Ureter (tissue), 1 donor: ENCODE measurements at places on chromosomes 2 and 18.

DNA sequence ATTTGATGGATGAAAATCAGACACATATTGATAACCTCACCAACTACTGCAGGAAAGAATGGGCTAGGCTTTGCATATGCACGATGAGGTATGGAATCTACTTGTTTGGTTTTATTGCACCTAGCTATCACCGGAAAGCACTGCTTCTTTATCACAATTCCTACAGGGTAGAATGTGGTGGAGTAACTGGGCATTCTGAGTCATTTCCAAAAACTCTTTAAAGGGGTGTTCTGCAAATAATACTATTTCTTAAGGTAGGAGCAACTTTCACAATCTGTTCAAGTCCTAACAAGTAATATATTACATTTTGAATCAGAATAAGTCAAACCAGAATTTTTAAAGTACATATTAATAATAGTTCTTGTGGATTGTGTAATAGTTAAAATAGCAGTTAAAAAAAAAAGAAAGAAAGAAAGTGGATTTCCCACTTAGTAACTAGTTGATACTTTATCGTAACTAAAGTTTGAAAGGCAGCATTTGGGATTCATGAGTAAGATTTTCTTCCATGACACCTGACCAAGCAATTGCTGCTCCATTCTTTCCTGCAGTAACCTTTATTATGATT, 40.5 kb downstream of the INO80C start:
- no peak for DNase-seq

DNA sequence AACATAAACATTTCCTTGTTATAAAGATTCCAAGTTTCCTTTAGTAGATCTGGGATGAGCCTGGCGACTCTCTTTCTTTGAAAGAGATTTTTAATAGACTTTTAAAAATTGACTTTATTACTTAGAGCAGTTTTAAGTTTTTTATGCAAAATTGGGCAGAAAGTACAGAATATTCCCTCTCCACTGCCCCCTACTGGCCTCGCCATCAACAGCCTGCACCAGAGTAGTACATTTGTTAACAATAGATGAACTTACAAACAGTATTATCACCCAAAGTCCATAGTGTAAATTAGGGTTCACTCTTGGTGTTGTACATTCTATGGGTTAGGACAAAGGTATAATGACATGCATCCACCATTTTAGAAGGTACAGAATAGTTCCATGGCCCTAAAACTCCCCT, 3.9 kb downstream of the MAP3K19 start:
- DNase-seq, result no peak

DNA sequence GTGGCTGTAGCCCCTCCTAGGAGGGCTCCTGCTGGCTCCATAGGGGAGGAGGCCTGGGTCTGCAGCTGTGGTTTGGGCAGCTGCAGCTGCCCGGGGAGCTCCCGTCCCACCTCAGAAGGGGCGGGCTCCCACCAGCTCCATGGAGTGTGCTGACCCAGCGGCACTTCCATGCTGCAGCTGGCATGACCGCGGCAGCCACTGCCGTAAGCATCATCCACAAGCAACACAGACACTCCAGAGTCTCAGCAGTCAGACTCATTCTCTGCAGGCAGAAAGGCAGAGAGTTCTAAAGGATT, 660.1 kb upstream of the RAB6C start:
- DNase-seq, result no peak

DNA sequence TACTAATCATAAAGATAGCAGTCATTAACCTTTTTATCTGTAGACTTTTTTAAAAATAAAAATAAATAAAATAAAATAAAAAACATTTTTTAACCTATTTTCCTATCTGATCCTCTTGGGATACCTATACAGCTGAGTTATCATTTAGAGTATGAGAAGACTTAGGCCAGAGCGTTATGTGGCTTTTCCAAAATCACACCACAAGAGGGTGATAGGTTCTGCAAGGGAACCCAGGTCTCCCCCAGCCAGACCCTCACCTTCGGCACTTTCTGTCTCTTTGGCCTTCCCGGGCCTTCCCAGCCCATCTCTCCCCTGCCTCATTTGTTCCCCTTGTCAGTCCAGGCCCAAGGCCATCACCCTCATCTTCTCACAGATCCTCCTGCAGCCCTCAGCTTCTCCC, 311.7 kb downstream of the SMAD2 start:
- DNase-seq, result no peak

DNA sequence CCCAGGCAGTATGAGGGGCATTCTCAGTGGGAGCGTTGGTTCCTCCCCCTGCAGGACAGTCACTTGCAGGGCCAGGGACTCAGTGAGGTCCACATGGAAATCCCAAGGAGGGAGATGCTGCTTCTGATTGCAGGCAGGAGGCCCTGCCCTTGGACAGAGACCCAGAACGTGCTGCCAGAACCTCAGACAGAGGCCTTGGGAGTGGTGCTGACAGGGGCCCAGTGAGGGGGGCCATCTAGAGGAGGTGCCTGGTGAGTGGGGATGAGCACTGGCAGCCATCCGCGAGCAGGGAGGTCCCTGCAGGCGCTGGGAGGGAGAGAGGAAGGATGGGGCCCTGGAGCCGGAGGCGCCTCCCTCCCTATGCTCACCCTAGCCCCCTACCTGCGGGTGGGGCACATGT, 133.1 kb downstream of the DYSF start:
- no peak for DNase-seq

DNA sequence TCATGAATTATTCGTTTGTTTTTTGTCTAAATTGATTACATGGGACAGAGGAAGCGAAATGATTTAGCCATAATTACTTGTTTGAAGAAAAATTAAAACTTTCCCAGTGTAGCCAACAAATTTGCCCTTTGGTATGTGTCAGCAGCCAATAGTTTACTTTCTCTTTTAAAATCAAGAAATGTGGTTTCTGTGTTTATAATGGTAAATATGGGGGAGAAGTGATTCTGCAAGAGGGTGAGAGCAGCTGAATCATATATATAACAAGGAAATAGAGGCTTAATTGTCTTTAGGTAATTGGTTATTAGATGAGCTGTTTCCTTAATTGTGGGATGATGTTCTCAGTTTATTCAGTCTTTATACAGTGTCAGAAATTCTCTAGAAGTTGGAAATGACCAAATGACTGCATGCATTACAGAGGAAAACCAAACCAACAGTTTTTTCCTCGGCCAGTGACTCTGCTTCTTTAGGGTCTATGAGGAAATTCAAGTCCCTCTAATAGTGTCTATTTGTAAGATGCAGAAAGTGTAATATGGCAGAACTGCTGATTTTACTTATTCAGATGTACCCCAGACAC, 132.9 kb downstream of the AGPS start:
- DNase-seq, result no peak

GRCh38 chr2:224086226-224086914, 47.3 kb upstream of the SERPINE2 start:
- no peak for DNase-seq

DNA sequence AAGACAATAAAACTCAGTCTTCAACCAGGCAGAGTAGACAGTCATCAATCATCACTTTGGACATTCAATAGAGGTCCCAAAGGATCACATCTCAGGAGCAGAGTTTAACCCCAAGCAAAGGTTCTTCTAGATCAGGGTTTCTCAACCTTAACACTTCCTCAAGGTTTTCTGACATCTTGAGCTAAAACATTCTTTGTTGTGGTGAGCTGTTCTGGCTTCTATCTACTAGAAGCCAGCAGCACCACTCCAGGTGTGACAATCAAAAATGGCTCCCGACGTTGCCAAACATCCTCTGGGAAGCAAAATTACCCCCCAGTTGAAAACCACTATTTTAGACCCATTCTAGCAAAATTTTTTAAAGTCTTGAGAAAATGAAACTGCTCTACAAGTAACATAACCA, 22.0 kb downstream of the RTTN start:
- DNase-seq, result no peak
